ENCODE measurements at places on chromosomes 7 and 10. TPM values are rescaled to one million over a fixed set of nuclear protein-coding genes. Genes with fewer than 3 reads are reported as not detected.
A peak's percentile ranks its signal among the peaks of the same experiment; 100 is the strongest.

DNA sequence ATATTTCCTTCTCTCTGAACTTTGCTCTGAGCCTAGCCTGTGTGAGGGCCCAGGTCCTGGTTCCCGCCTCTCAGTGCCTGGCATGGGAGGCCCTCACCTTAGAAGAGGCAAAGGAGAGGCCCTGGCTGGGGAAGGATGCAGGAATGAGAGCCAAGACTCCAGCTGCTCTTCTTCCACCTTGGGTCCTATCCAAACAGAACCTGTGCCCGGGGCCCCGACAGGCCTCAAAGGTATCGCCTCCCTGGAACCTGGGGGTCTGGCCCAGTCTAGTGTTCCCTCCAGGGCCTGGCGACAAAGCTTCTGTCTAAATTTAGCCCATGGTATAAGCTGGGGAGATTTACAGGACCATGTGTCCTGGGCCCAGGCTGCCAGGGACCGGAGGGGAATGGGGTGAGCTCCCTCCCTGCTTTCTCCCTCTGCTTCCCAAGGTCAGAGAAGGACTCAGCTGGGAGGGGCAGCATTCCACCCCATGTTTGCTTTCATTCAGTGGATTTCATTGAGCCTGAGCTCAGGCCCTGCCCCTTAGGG, 12.0 kb upstream of the CRHR2 start:
- H3K27ac ChIP-seq: no peak overlapping the region
- H3K4me3 ChIP-seq: no peak overlapping the region
- no peaks in the 10 kb centered on the region for H3K4me1 ChIP-seq
- no peaks in the 10 kb centered on the region for H3K36me3 ChIP-seq
- H3K27me3 ChIP-seq: peaks cover 23% of the 10 kb centered on the region
- DNase-seq: no peak

- H3K27me3 ChIP-seq: no peaks in the 10 kb centered on the region
- H3K27ac ChIP-seq: no peak overlapping the region
- H3K4me1 ChIP-seq: peaks cover 16% of the 10 kb centered on the region
- H3K4me3 ChIP-seq: no peak overlapping the region
- DNase-seq: no peak
Observed at GRCh38 chr10:80075781-80076180, 2.7 kb upstream of the TMEM254 start.

GRCh38 chr10:78471326-78471722, 437.7 kb downstream of the RPS24 start:
- no peak overlapping the region for H3K4me3 ChIP-seq
- DNase-seq: no peak
- peak overlapping the region; percentile 92 for H3K27ac ChIP-seq
- H3K36me3 ChIP-seq: peaks cover 5% of the 10 kb centered on the region
- peaks cover 60% of the 10 kb centered on the region for H3K4me1 ChIP-seq

The ARHGEF35 gene
- total RNA-seq: 14.9 TPM

The TMEM60 gene
- 14.2 TPM for total RNA-seq

The UTF1 gene
- not detected for total RNA-seq

The OR2A1 gene
- total RNA-seq: 0.27 TPM

The AGR2 gene
- total RNA-seq: 4.6 TPM

- H3K36me3 ChIP-seq: no peaks in the 10 kb centered on the region
- no peak overlapping the region for H3K27ac ChIP-seq
- H3K4me3 ChIP-seq: no peak overlapping the region
- H3K4me1 ChIP-seq: no peaks in the 10 kb centered on the region
Observed at GRCh38 chr10:131475803-131476202, 164.3 kb upstream of the TCERG1L start.

The EBF3 gene
- total RNA-seq: 1.2 TPM

The TPST1 gene
- 41.2 TPM for total RNA-seq

DNA sequence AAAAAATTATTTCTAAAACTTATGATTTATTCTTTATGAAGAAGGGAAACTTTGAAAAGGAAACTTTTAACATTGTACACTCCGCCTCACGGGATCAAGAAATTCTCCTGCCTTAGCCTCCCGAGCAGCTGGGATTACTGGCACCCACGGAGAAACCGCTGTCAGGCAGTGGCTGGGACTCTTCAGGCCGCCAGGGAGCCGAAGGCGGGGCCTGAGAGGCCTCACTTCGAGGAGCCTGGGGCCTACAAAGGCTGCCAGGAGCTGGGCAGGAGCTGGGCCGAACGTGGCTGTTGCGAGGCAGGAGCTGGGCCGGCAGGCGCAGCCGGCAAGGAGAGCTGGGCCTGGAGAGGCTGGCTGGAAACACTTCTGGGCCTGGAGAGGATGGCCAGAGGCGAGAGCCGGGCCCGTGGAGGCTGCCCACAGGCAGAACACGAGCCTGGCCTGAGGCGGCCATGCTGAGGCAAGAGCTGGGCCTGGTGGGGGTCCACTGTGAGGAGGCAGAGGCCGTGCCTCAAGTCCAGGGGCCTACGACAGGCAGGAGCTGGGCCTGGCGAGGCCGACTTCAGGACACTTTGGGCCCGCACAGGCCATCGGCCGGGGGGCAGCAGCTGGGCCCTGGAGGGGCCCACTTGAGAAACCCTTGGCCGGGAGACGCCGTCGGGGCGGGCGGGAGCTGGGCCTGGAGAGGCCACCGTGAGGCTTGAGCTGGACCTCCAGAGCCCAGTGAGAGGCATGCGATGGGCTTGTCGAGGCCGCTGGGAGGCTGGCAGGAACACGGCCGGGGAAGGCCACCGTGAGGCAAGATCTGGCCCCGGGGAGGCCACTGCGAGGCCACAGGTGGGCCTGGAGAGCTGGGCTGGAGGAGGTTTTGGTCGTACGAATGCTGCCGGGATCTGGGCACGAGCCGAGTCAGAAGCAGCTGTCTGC, 23.7 kb downstream of the MDH2 start:
- DNase-seq: no peak
- H3K36me3 ChIP-seq: peaks cover 4% of the 10 kb centered on the region

The SCIN gene
- 3.9 TPM for total RNA-seq

The KIF11 gene
- total RNA-seq: 18.0 TPM

DNA sequence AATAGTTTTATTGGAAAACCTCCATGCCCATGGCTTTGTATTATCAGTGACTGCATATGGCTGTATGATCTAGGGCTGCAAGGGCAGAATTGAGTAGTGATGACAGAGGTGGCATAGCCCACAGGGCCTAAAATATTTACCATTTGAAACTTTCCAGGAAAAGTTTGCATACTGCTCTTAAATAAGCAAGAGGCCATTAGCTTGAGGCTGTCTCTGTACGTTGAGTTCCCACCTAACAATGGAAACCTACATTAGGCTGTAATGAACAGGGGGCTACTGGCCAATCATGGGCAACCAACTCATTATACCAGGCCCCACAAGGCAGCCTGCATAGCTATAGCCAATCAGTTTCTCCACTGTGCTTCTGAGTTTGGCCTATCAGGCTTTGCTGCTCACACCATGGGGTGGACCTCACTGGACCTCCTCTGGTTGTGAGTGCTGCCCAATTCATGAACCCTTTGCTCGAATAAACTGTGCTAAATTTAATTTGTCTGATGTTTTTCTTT, 673 bp upstream of the ST8SIA6 start:
- H3K27me3 ChIP-seq: peaks cover 67% of the 10 kb centered on the region
- H3K4me3 ChIP-seq: peak overlapping the region; percentile 72
- H3K27ac ChIP-seq: no peak overlapping the region
- DNase-seq: no peak
- peaks cover under 1% of the 10 kb centered on the region for H3K36me3 ChIP-seq

The CFAP46 gene
- total RNA-seq: 3.1 TPM

- no peaks in the 10 kb centered on the region for H3K27me3 ChIP-seq
- peaks cover 62% of the 10 kb centered on the region for H3K4me1 ChIP-seq
- no peak overlapping the region for H3K4me3 ChIP-seq
Observed at GRCh38 chr7:116228241-116228640, 17.9 kb downstream of the TES start.

The CALHM3 gene
- not detected for total RNA-seq

- peaks cover 1% of the 10 kb centered on the region for H3K4me1 ChIP-seq
- no peak for DNase-seq
- H3K27ac ChIP-seq: no peak overlapping the region
- H3K4me3 ChIP-seq: no peak overlapping the region
- peaks cover 5% of the 10 kb centered on the region for H3K36me3 ChIP-seq
- no peaks in the 10 kb centered on the region for H3K27me3 ChIP-seq
Observed at GRCh38 chr7:123480107-123480506, 54.3 kb downstream of the IQUB start.

The EIF5AL1 gene
- 0.07 TPM for total RNA-seq

The GPR37 gene
- 5.0 TPM for total RNA-seq

- H3K4me3 ChIP-seq: no peak overlapping the region
- no peaks in the 10 kb centered on the region for H3K27me3 ChIP-seq
- no peak overlapping the region for H3K27ac ChIP-seq
- DNase-seq: no peak
- H3K4me1 ChIP-seq: peaks cover 11% of the 10 kb centered on the region
Observed at GRCh38 chr10:35425595-35425994, 89.3 kb downstream of the CCNY start.

DNA sequence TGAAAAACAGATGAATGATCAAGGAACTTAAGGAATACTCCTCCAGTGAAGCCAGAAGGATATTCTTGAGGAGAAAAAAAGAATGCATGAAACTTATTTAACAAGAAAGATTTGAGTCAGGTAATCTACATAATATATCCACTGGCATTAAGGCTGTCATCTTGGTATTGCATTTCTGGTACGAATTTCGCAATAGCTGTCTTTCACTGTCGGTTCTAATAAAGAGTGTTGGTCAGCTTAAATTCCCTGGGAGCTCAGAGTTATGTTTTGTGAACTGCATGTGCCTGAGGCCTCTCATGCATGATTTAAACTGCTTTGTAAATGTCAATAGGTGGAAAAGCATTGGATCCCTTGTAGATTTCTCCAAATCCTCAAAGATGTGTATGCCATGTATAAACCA, 565.3 kb upstream of the GALNT17 start:
- H3K36me3 ChIP-seq: peaks cover 17% of the 10 kb centered on the region
- H3K4me1 ChIP-seq: peaks cover 27% of the 10 kb centered on the region
- H3K27me3 ChIP-seq: no peaks in the 10 kb centered on the region
- H3K27ac ChIP-seq: peak overlapping the region; percentile 1
- DNase-seq: no peak
- H3K4me3 ChIP-seq: no peak overlapping the region

GRCh38 chr10:21100871-21101514, 203.9 kb upstream of the NEBL start:
- peak overlapping the region; percentile 1 for H3K27ac ChIP-seq
- H3K4me1 ChIP-seq: peaks cover 13% of the 10 kb centered on the region
- no peak overlapping the region for H3K4me3 ChIP-seq
- DNase-seq: no peak

The CLDN15 gene
- 17.1 TPM for total RNA-seq

The COL28A1 gene
- total RNA-seq: 1.8 TPM

The NPFFR1 gene
- total RNA-seq: 0.14 TPM

- H3K27me3 ChIP-seq: peaks cover 96% of the 10 kb centered on the region
- H3K27ac ChIP-seq: peak overlapping the region; percentile 47
- H3K4me1 ChIP-seq: peaks cover 29% of the 10 kb centered on the region
- peak overlapping the region; percentile 84 for H3K4me3 ChIP-seq
- no peaks in the 10 kb centered on the region for H3K36me3 ChIP-seq
- peak; percentile 33 for DNase-seq
Observed at GRCh38 chr10:23694446-23694920, 255.6 kb downstream of the OTUD1 start.

The RBP3 gene
- total RNA-seq: not detected

The CD36 gene
- total RNA-seq: 0.44 TPM

GRCh38 chr7:70344726-70345125, 746.5 kb downstream of the AUTS2 start:
- H3K36me3 ChIP-seq: no peaks in the 10 kb centered on the region
- H3K27me3 ChIP-seq: no peaks in the 10 kb centered on the region
- DNase-seq: no peak
- peaks cover 8% of the 10 kb centered on the region for H3K4me1 ChIP-seq

The SPRN gene
- 0.50 TPM for total RNA-seq

DNA sequence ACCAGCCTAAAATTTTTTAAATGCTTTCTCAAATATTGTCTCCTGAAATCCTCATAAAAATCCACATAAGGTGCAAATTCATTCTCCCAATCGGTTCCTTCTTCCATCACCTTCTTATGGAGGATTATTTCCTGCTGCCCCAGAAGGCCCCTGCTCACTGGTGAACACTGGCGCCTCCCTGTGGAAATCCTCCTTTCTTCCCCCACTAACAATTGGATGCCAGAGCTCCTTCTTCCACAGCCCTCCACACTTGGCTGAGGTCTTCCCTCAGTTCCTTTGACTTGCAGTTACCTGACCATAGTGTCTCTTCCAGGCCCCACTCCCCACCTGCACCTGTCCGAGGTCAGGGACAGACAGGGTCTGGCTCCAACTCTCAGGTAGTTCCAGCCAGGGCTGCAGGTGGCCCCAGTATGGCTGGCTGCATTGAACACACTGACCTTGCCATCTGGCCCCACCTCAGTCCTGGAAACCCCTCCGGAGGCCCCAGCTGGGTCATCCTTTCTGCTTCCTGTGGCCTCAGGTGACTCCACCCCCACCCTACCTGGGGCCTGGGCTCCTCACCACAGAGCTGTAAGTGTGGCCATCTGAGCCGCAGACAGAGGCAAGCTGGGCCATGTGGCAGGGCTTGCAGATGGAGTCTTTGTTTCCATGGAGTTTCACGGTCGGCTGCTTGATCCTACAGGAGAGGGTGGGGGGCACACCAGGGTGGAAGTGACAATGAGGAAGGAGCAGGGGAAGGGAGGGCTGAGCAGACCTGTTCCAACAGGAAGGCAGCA, 18.4 kb downstream of the SPOCK2 start:
- no peak overlapping the region for H3K4me3 ChIP-seq
- no peak overlapping the region for H3K27ac ChIP-seq
- H3K27me3 ChIP-seq: no peaks in the 10 kb centered on the region
- H3K4me1 ChIP-seq: peaks cover 16% of the 10 kb centered on the region
